ENCODE measurements at places on chromosomes 2 and 18.

- DNase-seq: no peak
Measured at GRCh38 chr18:72878561-72878960, 10.8 kb upstream of the NETO1 start.

- DNase-seq: no peak
Measured at GRCh38 chr2:235663875-235664274, 170.0 kb downstream of the AGAP1 start.

GRCh38 chr2:30371772-30372373, 75.2 kb upstream of the LCLAT1 start:
- no peak for DNase-seq

GRCh38 chr2:80293039-80293438, 11.5 kb downstream of the LRRTM1 start:
- no peak for DNase-seq

- no peak for DNase-seq
Measured at GRCh38 chr2:10614124-10614523, 75.7 kb downstream of the NOL10 start.

DNA sequence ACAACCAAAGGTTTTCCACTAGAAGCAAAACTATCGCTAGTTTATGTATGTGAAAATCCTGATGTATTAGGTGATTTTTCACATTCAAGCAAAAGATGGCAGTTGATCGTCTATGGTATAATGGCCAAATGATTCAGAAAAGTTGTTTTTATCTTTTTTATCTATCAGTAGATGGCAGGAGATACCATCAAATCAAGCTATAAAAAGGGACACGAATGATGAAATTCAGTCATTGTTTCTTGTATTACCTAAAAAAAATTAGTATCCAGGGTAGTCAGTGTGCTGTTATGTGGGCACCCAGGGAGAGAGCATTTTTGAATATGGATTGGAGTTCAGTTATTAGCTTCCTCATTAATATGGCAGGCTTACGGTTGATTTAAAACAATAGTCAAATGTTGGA, 22.9 kb upstream of the CAVIN2 start:
- DNase-seq: no peak

- no peak for DNase-seq
Measured at GRCh38 chr18:78860117-78860516, 119.5 kb upstream of the SALL3 start.

DNA sequence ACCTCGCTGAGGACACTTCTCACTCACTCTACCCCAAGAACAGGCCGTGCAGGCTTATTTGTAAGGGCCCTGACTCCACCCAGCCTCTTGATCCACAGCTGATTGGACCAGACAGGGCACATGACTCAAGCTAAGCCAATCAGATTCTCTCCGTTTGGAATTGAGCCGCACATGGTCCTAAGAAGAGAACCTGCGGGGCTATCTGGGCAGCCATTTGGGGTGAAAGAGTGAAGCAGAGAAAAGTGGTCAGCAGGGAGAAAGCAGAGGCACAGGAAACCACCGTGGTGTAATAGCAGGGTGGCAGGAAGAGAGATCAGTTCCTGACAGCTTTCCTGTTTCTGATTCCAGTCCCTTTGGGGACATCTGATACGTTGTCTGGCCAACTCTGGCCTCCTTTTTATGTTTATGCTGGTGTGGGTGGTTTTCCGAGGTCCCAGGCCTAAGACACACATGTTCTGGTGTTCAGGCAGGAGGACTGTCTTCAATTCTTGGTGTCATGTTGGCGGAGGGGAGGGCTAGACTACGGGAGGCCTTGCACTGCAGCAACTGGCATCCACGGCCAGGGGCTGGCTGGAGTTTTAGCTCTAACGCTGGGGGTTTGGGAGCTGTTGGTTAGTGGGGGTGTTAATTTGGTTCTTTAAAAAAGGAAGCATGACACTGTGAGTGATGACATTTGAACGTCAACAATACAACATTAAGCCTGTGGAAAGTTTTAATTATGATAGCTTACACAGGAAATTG, 26.1 kb upstream of the SPTBN1 start:
- no peak for DNase-seq

DNA sequence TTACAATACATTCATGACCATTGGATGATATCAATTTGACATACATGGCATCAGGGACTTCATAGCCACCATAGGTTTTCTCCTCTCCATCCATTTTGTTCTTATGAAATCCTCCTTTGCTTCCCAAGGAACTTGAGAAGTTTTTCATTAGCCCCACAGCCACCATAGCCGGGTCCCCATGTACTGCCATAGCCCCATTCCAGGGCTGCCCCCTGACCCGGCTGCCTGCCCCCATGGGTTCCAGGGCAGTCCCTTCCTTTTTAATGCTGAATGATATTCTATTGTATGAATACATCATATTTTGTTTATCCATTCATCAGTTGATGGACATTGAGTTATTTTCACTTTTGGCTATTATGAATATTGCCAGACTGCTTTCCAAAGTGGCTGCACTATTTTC, 20.4 kb downstream of the ATP6V1B1 start:
- DNase-seq: no peak

GRCh38 chr2:183522489-183523266, 398.4 kb downstream of the NUP35 start:
- no peak for DNase-seq

DNA sequence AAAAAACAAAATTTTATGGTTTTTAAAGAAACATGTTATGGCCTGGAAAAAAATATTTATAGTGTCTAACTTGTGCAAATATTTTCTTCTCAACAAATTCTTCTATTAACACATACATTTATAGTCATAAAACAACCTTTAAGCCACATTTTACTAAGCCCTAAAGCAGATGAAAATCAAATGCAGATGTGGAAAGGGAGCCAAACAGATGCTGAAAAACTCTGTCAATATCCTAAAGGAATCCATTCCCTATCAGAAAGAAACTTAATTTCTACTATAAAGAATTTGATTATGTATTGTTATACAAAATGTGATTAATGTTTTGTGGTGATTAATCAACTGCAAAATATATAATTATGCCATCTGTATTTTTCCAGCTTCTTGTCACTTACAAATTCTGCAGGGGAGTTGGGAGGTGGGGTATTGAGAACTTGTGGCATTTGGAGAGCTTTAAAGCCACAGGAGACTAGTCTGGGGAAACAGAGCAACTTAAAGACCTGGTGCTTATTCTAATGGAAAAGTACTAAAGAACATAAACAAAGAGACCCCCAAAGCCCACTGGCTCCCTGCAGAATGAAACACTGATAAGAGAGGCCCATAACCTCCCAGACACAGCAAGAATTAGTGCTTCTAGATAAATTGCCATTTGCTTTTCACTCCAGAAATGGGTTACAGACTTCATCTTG, 1721.0 kb upstream of the PIK3C3 start:
- no peak for DNase-seq

DNA sequence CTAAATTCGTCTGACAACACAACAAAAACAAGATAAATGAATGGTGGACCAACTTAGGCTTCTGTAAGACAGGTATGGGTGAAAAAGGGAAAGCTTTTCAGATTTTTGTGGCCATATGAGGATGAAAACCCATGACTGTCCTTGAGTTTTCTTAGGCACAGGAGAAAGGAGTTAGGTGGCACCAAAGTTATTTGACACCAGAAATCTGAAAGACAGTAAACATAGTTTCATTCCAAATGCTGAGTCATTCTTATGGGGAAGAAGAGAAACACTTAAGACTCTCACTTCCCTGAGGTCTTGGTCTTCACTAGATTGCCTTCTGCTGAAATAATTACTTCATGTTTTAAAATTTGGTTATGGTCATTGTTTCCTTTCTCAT, 5.2 kb upstream of the GPD2 start:
- DNase-seq: peak; percentile 29

GRCh38 chr18:55731594-55732042, 143.6 kb upstream of the TCF4 start:
- DNase-seq: no peak

DNA sequence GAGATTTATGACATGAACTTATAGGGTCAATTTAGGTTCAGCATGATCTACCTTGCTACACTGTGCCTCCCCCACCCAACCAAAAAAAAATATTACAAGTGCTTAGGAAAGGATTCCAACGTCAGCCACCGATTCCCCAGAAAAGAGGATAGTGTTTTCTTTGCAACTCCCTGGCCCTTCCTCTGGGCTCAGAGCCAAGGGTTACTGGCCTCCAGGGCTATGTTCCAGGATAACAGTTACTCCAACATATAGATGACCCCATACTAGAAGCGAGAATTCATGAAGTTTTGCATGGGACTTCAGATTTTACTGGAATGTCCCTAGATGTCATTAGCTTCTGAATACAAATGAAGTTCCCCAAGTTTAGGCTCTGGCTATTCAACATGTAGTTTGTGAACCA, 172.1 kb downstream of the UPP2 start:
- no peak for DNase-seq

- DNase-seq: no peak
Measured at GRCh38 chr2:23400703-23401102, 15.7 kb downstream of the KLHL29 start.

DNA sequence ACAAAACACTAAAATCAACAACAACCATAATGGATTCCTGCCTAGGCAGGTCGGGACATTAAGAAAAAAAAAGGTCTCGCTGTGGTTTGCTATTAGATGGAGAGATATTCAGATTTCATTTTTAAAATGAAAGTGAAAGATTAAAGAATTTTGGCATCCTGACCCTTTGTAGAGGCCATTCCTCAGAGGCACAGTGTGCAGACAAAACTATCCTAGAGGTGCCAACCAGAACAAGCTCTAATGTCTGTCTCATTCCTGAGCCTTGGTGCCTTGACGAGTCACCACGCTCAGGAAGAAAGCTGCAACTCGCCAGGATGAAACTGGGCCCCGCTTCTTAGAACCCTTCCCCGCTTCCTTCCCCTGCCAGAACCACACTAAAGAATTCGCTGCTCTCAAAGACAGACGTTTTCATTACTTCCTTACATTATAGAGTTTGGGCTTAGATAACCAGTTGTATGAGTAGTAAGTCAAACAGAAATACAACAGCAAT, 156.0 kb downstream of the TGIF1 start:
- DNase-seq: peak; percentile 52

GRCh38 chr2:72576459-72576858, 249.4 kb downstream of the EXOC6B start:
- no peak for DNase-seq

DNA sequence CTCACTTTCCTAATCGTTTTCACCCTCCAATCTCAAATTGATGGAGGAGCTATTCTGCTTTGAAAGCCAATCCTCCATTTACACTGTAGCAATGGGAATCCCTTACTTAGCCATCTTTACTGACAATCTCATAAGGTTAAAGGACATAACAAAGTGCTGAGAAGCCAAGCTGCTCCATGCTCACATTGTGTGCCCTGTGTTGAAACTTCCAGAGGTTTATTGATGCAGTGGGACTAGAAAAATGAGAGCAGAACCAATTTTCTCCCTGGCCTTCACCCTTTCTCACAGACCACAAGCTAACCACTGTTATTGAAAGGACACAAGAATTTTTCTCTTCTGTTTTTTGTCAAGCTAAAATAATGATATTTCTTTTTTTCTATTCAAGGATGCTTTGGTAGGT, 63.8 kb downstream of the CSRNP3 start:
- DNase-seq: no peak

- no peak for DNase-seq
Measured at GRCh38 chr2:45721150-45721549, 69.7 kb downstream of the PRKCE start.

DNA sequence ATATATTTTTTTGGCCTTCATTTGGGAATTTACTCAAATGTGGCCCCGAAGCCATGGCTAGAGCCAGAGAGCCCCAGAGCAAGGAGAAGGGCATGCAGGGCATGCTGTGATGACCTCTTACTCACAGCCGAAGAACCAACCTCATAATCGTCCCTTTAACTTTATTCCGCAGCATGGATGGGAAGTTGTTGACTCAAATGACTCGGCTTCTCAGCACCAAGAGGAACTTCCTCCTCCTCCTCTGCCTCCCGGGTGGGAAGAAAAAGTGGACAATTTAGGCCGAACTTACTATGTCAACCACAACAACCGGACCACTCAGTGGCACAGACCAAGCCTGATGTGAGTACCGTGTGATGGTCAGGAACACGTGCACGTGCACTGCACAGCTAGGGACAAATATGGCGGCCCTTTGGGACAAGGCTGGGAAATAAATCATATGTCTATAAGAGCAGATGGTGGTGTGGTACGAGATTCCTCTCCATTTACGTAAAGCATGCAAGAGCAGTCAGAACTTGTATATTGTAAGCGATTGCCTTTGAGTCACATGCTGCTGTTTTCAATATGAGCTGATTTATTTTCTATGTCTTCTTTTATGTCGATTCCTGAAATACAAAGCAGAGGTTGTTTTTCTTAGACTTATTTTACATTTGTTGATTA, 280.9 kb downstream of the NEDD4L start:
- DNase-seq: no peak

GRCh38 chr18:2979129-2979528, 33.8 kb downstream of the LPIN2 start:
- peak; percentile 75 for DNase-seq

- DNase-seq: no peak
Measured at GRCh38 chr2:26074676-26075075, 40.8 kb downstream of the RAB10 start.

DNA sequence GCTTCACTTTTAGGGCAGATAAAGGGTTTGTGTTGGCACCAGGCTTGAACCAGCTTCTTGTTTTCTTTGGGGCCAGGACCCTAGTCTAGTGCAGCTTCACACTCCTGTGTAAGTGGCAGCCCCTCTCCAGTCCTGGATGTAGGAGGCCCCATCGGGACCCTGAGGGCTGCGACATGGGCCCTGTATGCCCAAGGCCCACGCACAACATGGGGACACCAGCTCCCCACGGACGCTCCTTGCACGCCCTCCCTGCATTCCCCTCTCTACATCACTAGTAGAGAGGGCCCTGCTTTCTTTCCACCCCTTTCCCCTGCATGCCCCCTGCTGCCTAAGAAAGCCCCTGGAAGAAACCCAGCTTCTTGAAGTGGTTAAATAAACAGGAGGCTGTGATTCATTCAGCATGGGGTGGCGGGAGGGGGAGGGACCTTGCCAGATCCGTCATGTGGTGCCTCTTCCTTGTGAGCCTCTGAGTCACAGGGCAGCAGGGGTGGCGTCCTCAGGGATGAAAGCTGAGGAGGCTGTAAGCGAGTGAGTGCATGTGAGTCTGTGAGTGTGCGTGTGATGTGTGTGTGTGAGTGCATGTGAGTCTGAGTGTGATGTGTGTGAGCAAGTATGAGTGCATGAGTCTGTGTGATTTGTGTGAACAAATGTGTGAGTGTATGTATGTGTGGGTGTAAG, 42.5 kb downstream of the COPS8 start:
- peak; percentile 99 for DNase-seq

DNA sequence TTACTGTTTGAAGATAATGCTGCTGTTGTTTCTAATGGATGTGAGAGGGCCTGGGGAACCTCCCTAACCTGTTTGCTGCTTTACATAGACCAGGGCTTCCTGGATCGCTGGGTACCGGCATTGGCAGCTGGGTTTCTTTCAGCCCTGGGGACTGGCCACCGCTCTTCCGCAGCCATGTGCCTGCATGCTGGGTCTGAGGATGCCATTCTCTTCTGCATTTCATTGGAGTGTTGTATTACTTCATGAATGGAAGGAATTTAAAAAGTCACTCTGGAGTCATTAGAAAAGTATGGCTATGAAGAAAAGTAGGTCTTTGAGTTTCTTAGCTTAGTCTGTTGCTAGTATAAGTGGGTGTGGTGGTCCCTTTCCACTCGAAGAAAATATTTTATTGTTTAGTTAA, 107.3 kb upstream of the MGAT5 start:
- DNase-seq: peak; percentile 73

GRCh38 chr2:215499331-215499730, 63.5 kb upstream of the FN1 start:
- peak; percentile 42 for DNase-seq

- no peak for DNase-seq
Measured at GRCh38 chr18:3397031-3397750, 52.8 kb upstream of the TGIF1 start.

- DNase-seq: no peak
Measured at GRCh38 chr18:36737316-36737715, 91.5 kb downstream of the TPGS2 start.

- no peak for DNase-seq
Measured at GRCh38 chr18:57995331-57995730, 48.7 kb upstream of the NEDD4L start.
